Right lung (tissue), 10 donors: ENCODE measurements at places on chromosomes 2 and 18. TPM values are rescaled to one million over a fixed set of nuclear protein-coding genes. Genes with fewer than 3 reads are reported as not detected.

MAP3K19 gene
- polyA plus RNA-seq, result 2.9 TPM

IL1R2 gene
- polyA plus RNA-seq, result 0.74 TPM

INPP5D gene
- 14.5 TPM for polyA plus RNA-seq

CNGA3 gene
- polyA plus RNA-seq, result 0.04 TPM

CRYBA2 gene
- not detected for polyA plus RNA-seq

- no peak for DNase-seq
These were observed 160.7 kb downstream of the RAB3GAP1 start for GRCh38 chr2:135212757-135213156.

GRCh38 chr2:127768775-127769479 lies 42.0 kb downstream of the WDR33 start:
- no peak for DNase-seq

DNA sequence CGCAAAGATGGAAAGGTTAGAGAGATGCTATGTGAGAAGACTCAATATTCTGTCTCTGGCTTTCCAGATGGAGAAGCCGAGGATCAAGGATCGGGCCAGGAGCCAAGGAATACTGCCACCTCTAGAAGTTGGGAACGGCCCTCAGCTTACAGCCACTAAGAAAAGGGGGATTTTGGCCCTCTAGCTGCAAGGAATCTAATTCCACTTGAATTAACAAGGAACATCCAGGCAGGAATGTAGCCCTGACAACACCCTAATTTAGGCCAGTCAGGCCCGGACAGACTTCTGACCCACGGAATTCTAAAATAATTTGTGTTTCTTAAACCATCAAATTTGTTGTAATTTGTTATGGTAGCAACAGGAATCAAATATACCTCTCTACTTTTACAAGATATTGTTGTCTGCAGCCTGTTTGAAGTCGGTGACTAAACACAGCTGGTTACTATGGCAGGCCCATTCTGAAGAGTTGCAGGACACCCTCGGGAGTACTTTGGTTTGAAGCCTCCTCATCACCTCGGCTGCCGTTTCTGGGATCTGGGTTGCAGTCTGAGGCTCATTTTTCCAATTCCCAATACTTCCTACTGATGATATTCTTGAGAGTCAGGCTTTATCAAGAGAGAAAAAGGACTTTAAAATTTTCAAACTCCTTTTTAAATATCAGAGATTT lies 1131.2 kb downstream of the TSN start:
- no peak for DNase-seq

DNA sequence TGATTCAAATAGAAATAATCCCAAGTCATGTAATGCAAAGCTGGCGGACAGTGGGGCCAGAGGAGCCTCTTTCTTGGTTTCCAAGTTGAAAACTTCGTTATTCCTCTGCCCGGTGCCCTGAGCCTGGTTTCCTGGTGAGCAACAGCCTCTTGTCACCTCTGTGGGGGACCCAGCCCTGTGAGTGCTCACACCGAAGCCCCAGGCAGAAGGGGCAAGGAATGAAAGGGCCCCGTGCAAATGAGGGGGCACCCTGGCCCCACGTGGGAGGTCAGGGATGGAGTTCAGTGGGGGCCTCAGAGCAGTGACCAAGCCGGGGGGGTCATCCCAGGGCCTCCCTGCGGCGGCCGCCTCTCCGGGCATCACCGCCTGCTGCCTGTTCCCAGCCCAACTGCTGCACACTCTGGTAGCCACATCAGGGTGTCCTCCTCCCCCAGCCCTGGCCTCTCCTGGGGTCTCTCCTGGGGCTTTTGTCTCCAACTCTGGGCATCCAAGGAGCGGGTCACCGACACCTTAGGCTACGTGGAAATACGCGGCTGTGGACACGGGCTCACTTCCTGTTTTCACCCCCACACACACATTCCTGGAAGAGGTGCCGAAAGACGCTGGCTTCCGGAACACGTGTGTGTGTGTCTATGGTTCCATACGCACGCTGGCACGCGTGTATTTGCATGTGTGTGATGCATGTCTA lies 64.5 kb downstream of the TWIST2 start:
- no peak for DNase-seq

DNA sequence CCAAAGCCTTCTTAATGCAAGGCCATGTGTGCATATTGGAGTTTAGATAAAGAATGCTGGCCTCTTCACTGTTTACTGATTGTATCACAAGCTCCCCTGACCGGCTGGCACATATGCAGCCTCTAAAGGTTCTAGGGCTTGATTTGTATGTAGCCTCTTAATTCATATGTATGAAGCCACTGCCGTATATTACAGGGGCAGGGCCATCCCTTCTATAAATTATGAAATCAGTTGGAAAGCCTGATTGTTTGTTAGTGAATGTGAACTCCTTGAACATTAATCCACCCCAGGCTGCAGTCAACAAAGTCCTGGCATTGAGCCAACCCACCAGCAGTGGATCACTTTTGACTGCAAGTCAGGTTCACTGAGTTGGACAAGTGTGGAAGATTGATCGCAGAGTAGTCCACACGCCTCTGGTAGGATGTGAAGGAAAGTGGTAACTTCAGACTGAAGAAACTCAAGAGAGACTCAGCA lies 61.6 kb upstream of the PARD3B start:
- no peak for DNase-seq

DNA sequence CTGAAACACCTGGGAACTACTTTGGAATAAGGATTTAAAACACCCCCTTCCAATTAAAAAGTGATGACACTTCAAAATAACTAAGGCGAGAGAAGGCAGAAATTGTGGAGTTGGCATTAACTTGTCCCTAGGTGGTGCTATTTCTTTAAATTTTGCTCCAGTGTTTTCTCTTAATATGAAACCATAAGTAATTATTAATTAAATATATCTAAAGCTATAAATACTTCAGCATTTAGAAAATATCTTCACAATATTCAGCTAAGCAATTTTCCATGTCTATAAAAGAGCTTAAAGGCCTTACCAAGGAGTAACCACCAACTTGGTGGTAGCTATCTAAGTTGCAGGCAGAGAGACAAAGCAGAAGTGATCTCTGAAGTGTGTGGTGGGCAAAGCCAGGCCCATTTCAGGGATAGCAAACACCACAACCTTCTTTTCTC lies 186.8 kb upstream of the PGAP1 start:
- no peak for DNase-seq

DNA sequence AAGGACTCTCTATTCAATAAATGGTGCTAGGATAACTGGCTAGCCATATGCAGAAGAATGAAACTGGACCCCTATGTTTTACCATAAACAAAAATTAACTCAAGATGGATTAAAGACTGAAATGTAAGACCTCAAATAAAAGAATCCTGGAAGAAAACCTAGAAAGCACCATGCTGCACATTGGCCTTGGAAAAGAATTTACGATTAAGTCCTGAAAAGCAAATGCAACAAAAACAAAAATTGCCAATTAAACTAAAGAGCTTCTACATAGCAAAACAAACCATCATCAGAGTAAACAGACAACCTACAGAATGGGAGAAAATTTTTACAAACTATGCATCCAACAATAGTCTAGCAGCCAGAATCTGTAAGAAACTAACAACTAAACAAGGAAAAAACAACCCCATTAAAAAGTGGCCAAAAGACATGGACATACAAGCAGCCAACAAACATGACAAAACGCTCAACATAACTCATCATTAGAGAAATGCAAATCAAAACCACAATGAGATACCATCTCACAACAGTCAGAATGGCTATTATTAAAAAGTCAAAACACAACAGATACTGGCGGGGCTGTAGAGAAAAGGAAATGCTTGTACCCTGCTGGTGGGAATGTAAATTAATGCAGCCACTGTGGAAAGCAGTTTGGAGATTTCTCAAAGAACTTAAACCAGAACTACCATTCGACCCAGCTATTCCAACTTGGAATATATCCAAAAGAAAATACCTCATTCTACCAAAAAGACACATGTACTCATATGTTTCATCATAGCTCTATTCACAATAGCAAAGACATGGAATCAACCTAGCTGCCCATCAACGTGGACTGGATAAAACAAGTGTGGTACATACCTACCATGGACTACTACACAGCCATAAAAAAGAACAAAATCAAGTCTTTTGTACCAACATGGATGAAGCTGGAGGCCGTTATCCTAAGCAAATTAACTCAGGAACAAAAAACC lies 30.6 kb downstream of the SEPTIN10 start:
- DNase-seq, result no peak

- no peak for DNase-seq
These were observed 6.2 kb downstream of the PAIP2B start for GRCh38 chr2:71220743-71221142.

DNA sequence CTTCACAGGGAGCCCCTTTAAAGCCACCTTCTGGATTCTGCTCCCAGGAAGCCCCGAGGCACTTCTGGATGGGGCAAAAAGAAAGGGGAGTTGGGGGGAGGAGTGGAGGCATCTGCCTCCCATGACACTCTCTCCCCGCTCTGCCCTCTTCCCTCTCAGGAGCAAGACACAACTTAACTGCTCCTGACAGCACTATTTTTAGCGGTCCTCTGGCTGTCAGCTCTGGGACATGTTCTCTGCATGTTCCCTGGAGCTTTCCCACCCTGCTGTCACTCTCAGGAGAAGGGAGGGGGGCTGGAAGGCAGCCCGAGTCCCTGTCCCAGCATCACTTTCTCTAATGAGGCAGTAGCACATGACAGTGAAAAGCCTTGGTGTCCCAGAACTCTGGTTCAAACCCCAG lies 32.3 kb downstream of the PLB1 start:
- DNase-seq, result no peak

DNA sequence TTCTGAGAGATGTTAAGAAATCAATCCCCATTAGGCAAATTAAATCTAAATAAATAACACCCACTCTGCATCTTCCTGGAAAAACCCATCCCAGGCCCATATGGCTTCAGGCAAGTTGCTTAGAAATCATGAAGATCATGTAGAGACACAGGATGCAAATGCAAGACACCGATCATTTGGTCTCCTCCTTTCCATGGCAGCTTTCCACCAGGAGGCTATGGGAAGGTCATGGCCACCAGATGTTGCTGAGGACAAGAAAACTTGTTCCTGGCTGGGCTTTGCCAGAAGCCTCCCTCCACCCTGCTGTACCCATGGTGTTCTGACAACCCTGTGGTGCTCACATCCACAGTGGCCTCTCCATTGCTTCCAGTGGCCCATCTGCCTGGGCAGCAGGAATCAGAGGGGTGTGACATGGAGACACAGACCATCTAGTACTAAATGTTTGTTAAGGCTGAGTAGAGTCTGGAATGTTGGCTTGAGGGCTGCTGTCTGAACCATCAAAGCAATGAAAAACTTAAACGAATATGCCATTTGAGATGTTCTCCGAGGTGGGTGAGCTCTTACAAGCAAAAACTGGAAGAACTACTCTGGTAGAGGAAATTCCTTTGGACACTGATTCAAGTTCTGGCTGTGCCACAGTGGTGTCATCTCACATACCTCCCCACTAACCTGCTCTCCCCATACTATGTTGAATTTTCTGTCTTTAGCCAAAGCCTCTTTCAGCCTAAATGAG lies 293.2 kb downstream of the TNS1 start:
- DNase-seq, result no peak

DNA sequence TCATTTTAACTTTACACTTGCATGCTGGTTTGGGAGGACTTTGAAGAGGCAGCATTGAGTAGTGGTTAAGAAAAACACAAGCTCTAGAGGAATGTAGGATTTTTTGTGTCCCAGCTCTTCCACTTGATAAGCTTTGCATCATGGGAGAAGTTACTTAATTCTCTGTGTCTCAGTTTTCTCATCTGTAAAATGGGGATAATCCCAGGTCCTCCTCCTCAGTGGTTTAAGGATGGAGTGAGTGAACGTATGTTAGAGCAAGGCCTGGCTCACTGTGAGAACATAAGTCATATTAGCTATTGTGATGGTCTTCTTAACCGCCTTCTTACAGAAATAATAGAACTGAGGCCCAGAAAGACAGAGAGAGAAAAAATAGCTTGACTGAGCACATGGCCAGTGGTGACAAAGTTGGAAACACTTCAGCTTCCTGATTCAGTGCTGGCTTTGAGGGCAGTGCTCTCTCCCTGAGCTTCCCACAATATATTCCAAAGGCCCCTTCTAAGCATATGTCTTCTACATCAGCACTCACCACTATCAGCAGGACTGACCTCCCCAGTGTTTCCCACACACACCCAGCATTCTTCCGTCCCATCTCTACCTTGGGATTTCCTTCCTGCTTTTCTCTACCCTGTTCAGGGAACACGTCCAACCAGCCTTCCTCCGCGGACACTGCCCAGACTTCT lies 214.9 kb upstream of the TNP1 start:
- DNase-seq, result no peak

DNA sequence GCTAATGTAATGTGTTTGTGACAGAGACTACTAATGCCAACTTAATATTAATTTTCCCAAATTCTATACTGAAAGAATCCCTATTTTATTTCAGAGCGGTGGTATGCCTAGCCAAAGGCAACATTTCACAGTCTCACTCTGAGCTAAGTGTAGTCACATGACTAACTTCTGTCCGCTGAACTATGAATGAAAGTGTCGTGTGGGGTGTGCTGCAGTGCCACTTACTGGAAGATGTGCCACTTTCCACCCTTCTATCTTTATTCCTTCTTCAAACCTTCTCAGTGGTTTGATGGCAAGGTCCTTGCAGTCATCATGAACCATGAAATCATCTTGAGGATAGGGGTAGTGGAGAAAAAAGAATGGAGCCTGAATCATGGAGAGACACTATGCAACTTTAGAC lies 47.3 kb upstream of the C1D start:
- no peak for DNase-seq

GRCh38 chr2:105919191-105919811 lies 174.6 kb downstream of the NCK2 start:
- no peak for DNase-seq

GRCh38 chr18:62282188-62282629 lies 42.9 kb upstream of the TNFRSF11A start:
- DNase-seq, result peak; percentile 6

GRCh38 chr2:239903803-239904202 lies 121.3 kb downstream of the NDUFA10 start:
- no peak for DNase-seq

GRCh38 chr2:46230115-46230571 lies 67.1 kb upstream of the EPAS1 start:
- DNase-seq, result no peak

GRCh38 chr18:3266062-3266608 lies 4.2 kb downstream of the MYL12B start:
- DNase-seq, result no peak

GRCh38 chr2:113274432-113274831 lies 4.3 kb downstream of the PAX8 start:
- DNase-seq, result no peak

DNA sequence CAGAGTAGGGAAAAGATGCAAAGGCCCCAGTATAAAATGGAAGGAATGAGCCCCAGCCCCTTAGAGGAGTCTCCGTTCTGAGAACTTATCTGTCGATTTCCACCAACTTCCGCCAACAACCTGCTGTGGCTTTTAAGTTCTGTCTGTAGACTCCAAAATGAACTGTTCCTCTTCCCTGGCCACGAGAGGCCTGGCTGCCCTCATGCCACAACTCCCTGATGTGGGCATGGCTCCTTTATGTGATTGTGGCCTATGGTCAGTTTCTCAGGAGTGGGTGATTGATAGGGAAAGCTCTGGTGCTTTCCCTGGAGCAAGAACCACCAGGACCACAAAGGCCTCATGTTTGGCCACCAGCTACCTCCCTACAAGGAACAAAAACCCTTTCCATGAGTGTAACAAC lies 18.8 kb upstream of the CD207 start:
- DNase-seq, result no peak

GRCh38 chr2:62398356-62398755 lies 107.6 kb downstream of the TMEM17 start:
- no peak for DNase-seq

GRCh38 chr2:129483366-129483765 lies 496.1 kb upstream of the RAB6C start:
- DNase-seq, result no peak

- no peak for DNase-seq
These were observed 64.5 kb downstream of the ZFP36L2 start for GRCh38 chr2:43161650-43162510.

- DNase-seq, result no peak
These were observed 2.0 kb upstream of the DES start for GRCh38 chr2:219416235-219416602.
